ENCODE measurements at places on chromosomes 2 and 18. TPM values are rescaled to one million over a fixed set of nuclear protein-coding genes. Genes with fewer than 3 reads are reported as not detected.

DNA sequence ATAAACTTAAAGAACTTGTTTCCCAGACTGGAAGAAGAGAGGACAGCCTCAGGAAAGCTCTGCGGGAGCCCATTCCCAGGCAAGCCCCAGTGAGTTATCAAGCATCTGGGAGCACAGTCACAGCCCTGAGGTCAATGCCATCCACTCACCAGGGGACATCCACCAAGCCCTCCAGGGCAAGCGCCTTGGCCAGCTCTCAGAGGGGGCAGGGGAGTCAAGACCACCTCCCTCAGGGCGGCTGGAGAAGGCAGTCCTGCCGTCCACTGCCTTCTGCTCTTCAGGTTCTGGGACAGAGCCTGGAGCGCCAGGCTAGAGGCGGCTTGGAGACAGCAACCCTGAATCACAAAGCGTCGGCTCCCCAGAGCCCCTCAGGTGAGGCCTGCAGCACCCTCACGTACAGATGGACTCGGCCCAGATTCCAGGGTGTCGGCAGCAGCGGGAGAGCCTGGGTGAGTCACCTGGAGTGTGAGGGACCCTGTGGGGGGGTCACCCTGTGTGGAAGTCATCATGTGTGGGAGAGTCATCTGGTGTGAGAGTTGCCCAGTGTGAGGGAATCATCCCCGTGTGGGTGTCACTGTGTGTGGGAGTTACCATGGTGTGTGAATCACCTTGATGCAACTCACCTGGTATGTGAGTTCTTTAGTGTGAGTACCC lies 100.9 kb upstream of the TEX51 start:
- no peaks in the 10 kb centered on the region for H3K36me3 ChIP-seq
- peaks cover 18% of the 10 kb centered on the region for H3K27me3 ChIP-seq
- no peak overlapping the region for H3K4me3 ChIP-seq
- no peak overlapping the region for H3K27ac ChIP-seq
- no peaks in the 10 kb centered on the region for H3K4me1 ChIP-seq

DNA sequence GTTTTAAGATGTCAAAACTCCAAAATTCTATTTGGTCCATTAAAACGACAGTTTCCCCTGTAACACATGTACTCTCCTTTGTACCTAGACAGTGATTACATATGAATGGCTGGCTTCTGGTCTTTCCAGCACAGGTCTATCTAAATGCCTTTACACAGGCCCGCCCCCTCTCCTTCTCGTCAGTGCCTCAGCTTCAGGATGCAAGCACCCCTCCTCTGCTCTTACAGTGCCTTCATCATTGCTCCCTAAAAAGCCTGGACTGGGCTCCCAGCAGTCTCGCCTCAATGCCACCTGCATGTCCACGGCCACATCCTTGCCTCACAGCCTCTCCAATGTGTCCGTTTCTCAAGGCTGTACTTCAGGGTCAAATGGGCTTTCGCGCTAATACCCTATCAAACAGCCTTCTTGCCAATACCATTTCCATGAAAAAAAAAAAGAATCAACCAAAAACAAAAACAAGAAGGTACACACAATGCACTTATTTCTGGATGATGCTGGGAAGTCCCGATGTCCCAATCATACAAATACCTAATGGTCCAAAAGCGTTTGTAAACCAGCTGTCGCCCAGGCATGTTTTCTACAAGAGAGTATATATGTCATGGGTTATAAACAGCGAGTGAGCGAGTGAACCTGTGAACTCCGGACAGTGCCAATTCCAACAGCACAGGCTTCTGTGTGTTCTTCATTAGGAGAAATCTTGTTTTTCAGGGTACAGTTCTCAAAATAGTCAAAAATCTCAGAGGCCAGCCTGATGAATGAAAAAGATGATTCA lies 77.2 kb downstream of the EIPR1 start:
- H3K36me3 ChIP-seq = no peaks in the 10 kb centered on the region
- no peak overlapping the region for H3K27ac ChIP-seq
- DNase-seq = no peak
- H3K4me3 ChIP-seq = no peak overlapping the region
- H3K27me3 ChIP-seq = no peaks in the 10 kb centered on the region

- H3K36me3 ChIP-seq = no peaks in the 10 kb centered on the region
- DNase-seq = no peak
- no peak overlapping the region for H3K4me3 ChIP-seq
- no peak overlapping the region for H3K27ac ChIP-seq
- no peaks in the 10 kb centered on the region for H3K4me1 ChIP-seq
Observed at GRCh38 chr2:66456183-66457041, 21.5 kb downstream of the MEIS1 start.

CNGA3 gene
- not detected for total RNA-seq

ANKRD30B gene
- not detected for total RNA-seq

DNA sequence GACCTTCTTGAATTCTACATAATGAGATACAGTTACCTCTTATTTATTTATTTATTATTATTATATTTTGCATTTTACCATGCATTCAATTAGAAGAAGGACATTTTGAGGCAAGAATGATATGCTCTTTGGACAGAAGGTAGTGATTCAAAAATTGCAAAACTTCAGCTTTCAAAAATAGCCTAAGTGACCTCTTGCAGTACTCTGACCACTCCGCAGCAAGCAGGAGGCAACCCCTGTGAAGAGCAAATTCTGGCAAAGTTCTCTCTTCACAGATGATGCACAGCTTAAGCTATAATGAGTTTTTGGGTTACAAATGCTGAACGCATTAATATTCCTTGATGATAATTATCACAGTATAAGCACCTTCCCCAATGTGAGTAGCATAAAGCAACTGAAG lies 170.0 kb downstream of the ZNF521 start:
- H3K36me3 ChIP-seq = no peaks in the 10 kb centered on the region
- H3K4me1 ChIP-seq = no peaks in the 10 kb centered on the region
- no peak overlapping the region for H3K27ac ChIP-seq
- no peaks in the 10 kb centered on the region for H3K27me3 ChIP-seq
- DNase-seq = no peak
- H3K4me3 ChIP-seq = no peak overlapping the region

DNA sequence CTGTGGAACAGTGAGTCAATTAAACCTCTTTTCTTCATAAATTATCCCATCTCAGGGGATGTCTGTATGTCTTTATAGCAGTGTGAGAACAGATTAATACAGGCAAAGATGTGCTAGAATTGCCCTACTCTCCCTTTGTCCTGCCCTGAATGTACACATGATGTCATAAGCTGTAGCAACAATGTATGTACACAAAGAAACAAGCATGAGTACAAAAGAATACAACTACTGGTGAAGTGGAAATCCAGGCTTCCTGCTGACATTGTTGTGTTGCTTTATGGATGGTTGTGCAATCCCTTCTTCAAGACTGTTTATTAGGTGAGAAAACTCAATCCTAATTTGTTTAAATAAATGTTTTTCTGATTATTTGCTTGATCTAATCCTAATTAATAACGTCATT lies 446.6 kb downstream of the DSC3 start:
- no peaks in the 10 kb centered on the region for H3K27me3 ChIP-seq
- DNase-seq = no peak
- H3K27ac ChIP-seq = no peak overlapping the region

FOXI3 gene
- not detected for total RNA-seq

GRCh38 chr2:234357666-234358065 lies 139.2 kb downstream of the ARL4C start:
- peaks cover 29% of the 10 kb centered on the region for H3K36me3 ChIP-seq
- no peak overlapping the region for H3K4me3 ChIP-seq
- H3K4me1 ChIP-seq = peaks cover 24% of the 10 kb centered on the region
- H3K27me3 ChIP-seq = no peaks in the 10 kb centered on the region
- DNase-seq = no peak

- H3K27ac ChIP-seq = peak within 1 kb of the TSS; percentile 96
- DNase-seq = peak; percentile 90
- peaks cover 10% of the 10 kb centered on the region for H3K36me3 ChIP-seq
- H3K27me3 ChIP-seq = peaks cover 21% of the 10 kb centered on the region
- peak within 1 kb of the TSS; percentile 91 for H3K4me3 ChIP-seq
- H3K4me1 ChIP-seq = peaks cover 39% of the 10 kb centered on the region
Observed at GRCh38 chr2:74553892-74554819, at the start of the genes DOK1 and LOXL3. DOK1 (plus strand) TSS chr2:74554720; CDS start chr2:74554755, 35 bp downstream. LOXL3 (minus strand) TSS chr2:74553942; CDS start chr2:74552634, 1,308 bp downstream.

TFCP2L1 gene
- 0.14 TPM for total RNA-seq

DNA sequence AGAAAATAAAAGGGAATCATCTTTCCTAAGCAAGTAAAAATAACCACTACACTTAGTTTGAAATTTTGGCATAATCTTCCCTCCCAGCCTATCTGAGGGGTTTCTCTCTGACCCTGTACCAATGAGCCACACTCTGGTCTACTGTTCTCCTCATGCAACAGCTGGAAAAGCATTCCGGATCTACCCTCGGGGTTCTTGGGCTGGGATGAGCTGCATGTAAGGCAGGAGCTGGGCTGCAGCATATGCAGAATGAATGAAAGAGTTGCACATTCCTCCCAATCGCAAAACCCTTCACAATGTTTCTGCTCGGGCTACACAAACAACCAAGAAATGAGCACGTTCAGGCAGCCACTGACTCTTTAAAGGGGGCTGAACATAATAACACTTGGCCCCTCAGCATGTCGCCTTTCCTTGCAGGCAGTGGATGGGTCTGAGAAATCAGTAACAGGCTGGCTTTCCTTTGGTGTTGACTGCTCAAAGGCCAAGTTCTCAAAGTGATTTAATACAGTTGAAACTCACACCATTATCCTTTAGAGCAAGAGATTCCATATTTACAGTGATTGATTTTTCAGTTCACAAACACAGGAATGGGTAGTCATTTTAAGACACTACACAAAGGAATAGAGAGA lies 180.4 kb upstream of the ZFP36L2 start:
- peaks cover 11% of the 10 kb centered on the region for H3K4me1 ChIP-seq
- no peak for DNase-seq
- no peaks in the 10 kb centered on the region for H3K27me3 ChIP-seq
- H3K36me3 ChIP-seq = no peaks in the 10 kb centered on the region
- H3K4me3 ChIP-seq = no peak overlapping the region

DNA sequence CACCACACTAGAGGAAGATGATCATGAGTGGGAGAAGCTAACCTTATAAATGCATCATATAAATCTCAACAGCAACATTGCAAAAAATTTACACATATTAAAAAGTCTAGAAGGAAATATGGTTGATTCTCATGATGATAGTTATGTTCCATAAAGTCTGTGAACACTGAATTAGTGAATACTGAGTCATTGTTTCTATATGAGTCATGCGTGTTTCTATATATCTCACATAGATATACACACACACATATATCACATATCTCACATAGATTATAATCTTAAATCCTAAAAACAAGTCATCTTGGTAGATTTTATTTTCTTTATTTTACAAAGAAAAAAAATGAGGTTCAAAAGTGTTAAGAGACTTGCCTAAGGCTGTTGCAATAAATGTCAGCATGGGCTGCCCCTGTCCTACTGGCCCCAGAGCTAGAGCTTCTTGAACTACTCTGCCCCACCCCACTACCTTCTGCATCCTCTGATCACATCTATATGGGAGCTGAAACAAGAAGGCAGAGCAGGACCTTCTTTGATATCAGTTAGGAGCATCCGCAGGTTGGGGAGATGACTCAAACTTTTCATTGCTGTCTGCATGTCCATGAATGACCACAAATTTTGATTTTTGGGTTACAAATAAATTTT lies 81.8 kb upstream of the ADAM23 start:
- peaks cover 7% of the 10 kb centered on the region for H3K4me1 ChIP-seq
- peaks cover 13% of the 10 kb centered on the region for H3K27me3 ChIP-seq
- H3K27ac ChIP-seq = no peak overlapping the region
- H3K36me3 ChIP-seq = no peaks in the 10 kb centered on the region
- H3K4me3 ChIP-seq = no peak overlapping the region
- peak; percentile 41 for DNase-seq

DNA sequence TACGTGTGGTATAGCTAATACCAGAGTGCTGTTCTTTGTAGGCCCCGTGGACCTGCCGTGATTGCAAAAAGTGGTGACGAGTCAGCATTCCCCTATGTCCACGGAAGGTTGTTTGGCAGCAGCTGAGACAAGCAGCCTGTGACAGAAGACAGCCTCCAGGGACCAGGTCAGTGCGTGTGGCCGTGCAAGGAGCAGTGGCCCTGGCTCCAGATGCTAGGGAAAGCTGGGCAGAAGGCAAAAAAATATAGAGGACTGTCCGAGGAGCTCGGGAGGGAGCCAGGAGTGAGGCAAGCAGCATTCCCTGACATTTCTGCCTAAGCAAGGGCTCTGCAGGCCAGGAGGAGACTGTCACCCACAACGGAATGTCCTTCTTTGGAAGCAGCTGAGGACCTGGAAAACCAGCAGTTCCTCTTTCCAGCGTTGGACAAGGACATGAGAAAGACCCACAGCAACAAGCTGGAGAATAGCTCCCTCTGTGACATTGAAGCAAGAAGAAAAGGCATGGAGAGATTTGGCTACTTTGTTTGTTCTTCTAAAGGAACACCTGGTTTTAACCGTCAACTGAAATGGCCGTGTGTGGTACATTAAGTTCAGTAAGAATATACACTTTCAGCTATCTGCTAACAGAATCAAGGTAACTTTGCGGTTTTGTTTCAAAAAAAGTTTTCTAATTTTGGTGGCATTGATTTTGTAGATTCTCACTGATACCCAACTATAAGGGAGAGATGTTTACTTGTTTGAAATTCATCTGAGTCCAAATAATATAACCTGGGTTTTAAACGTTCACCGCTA lies 58.3 kb downstream of the NPAS2 start:
- peaks cover 3% of the 10 kb centered on the region for H3K4me1 ChIP-seq
- H3K27me3 ChIP-seq = no peaks in the 10 kb centered on the region
- no peak overlapping the region for H3K27ac ChIP-seq
- H3K36me3 ChIP-seq = no peaks in the 10 kb centered on the region
- no peak overlapping the region for H3K4me3 ChIP-seq

GRCh38 chr2:67384123-67384822 lies 12.9 kb upstream of the ETAA1 start:
- H3K4me3 ChIP-seq = no peak overlapping the region
- H3K27me3 ChIP-seq = no peaks in the 10 kb centered on the region
- H3K4me1 ChIP-seq = peaks cover 3% of the 10 kb centered on the region
- peak overlapping the region; percentile 34 for H3K27ac ChIP-seq
- no peak for DNase-seq

- H3K4me3 ChIP-seq = no peak overlapping the region
- no peaks in the 10 kb centered on the region for H3K4me1 ChIP-seq
- peaks cover 38% of the 10 kb centered on the region for H3K27me3 ChIP-seq
- no peaks in the 10 kb centered on the region for H3K36me3 ChIP-seq
Observed at GRCh38 chr18:59233017-59233410, 13.1 kb downstream of the GRP start.

SOX11 gene
- total RNA-seq = not detected

KHK gene
- 8.0 TPM for total RNA-seq

NAT8 gene
- not detected for total RNA-seq

GRCh38 chr2:9419541-9419940 lies 3.8 kb downstream of the ITGB1BP1 start:
- peaks cover 57% of the 10 kb centered on the region for H3K4me1 ChIP-seq
- no peak overlapping the region for H3K4me3 ChIP-seq
- no peak overlapping the region for H3K27ac ChIP-seq
- H3K36me3 ChIP-seq = peaks cover 36% of the 10 kb centered on the region
